ENCODE measurements at places on chromosomes 2 and 18.
A peak's percentile ranks its signal among the peaks of the same experiment; 100 is the strongest.

- ATAC-seq: no peak
These were observed 78.5 kb upstream of the SNTG2 start for GRCh38 chr2:871926-872680.

GRCh38 chr2:207434306-207434705 lies 95.5 kb upstream of the CREB1 start:
- ATAC-seq: peak; percentile 93

DNA sequence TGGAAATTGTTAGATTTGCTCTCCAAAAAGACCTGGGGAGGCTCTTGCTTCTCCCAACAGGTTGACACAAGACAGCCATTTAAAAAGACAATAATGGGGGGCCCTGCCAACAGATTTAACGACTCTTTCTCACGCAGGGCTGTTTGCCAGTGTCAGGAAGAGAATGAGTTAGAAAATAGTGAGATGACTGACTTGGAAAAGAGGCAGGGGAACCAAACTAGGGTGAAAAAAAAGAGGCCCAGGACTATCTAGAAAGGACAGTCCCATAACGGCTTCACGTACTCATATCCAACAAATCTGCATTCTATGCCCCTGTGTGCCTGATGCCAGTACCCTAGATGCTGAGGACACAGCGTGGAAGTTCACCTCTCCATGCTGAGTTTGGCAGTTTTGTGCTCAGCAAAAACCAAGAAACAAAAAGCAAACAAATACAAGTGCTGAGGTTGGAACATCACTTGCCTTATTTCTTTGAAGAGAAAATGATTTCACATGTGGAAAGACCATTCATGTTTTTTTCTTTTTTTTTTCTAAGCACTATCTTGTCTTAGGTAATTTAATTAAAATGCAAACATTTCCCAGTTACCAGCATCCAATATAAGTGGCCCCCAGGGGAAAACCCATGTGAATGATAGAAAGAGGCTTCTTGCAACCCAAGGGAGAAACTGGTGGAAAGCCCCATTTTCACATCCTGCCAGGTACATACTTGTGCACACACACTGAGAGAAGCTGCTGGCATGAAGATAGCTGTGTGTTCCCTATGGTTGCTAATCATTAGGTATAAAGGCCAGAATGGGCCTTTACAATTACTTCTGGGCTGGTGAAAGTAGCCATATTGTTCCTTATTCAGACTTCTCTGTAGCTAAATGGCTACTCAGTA lies 10.6 kb upstream of the WIPF1 start:
- ATAC-seq: no peak

GRCh38 chr2:221529177-221529942 lies 42.7 kb downstream of the EPHA4 start:
- ATAC-seq: no peak

DNA sequence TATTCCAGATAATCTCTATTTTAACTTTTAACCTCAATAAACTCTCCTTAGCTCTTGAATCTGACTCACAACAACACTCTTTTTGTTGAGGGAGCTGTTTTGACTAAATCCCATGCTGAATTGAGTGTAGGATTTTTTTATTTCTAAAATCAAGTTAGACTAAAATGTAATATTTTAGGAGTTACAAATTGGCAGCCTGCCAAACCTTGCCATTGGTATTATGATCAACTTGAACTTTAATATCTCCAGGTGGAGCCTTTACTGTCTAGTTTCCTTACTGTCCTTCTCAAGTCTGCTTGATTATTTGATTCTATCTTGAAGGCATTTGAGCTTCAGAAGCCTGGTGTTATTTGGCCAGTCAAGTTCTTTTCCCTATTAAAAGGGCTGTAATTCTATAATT lies 8.7 kb downstream of the PIKFYVE start:
- ATAC-seq: no peak

- ATAC-seq: no peak
These were observed 525.2 kb downstream of the TNS1 start for GRCh38 chr2:217477583-217477982.

- ATAC-seq: no peak
These were observed 200.3 kb upstream of the ID2 start for GRCh38 chr2:8481463-8482009.

DNA sequence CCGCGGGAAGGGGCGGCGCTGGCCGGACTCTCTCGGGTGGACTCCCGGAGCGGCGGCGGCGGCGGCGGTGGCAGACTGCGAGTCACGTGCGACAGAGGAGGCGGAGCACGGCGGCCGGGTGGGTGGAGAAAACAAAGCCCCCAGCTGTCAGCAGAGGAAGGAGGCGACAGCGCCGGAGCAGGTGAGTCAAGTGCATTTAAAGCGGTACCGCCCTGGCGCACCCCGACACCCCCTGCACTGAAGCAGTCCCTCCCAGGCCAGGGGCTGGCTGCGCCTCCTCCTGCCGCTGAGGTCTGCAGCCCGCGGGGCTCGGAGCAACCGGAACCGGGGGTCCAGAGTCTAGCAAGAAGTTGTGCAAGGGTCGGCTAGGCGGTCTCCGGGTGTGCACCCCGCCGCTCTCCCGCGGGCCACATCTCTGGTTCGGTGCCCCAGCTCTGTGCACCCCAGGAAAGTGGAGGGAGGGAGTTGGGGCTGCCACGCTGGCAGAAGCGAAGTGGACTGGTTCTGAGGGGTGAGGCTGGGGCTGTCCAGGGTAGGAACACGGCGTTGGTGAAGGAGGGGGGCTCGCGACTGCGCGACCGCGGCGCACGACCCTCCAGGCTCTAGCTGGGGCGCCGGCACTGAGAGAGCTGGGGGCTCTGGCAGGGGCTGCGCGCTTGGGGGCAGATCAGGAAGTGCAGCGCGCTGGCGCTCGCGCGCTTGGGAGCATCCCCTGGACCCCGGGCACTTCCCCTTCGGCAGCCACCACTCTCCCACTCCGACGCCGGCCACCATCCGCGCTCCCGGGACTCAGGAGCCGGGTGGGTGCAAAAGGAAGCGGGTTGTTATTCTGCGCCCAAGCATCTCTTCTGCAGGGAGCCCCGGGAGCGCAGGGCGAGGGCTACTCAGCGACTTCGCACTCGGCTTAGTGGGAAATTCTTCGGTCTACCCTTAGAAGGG lies 64.0 kb upstream of the MAPRE2 start:
- ATAC-seq: peak; percentile 63

DNA sequence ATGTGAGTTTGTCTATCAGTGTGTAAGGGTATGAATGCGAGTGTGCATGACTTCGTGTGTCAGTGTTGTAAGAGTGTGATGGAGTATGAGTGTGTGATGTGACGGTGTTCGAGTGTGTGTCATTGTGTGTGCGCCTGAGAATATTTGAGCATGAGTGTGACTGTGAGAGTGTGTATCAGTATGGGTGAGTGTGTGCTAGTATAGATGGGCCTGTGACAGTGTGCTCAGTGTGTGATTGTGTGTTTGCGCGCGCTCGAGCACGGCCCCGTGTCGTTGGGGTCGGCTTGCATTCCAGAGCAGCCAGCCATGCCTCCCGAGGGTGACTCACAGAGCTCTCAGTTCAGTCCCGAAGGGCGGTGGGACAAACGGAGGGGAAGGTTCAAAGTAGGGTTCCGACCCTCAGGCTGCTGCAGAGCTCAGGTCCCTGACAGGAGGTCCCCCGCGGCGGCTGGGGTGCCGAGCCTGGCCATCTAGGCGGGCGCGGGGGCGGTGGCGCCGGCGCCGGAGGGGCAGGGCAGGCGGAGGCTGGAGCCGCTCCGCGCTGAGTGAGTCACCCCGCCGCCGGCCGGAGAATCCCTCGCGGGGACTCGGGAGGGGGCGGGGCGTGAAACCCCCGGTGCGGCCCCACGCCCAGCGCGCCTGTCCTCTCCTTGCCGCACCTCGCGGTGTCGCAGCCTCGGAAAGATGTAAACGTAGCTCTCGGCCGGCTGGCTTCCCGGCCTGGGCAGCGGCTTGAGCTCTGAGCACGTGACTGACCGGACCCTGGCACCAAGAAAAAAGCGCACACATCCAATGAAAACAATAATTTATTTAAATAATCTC lies 3.8 kb downstream of the DLX2 start:
- no peak for ATAC-seq

GRCh38 chr18:55477860-55478581 lies 110.0 kb downstream of the TCF4 start:
- ATAC-seq: no peak

GRCh38 chr2:240579771-240580614 lies 6.5 kb upstream of the CAPN10 start:
- ATAC-seq: peak; percentile 74

- no peak for ATAC-seq
These were observed 450.1 kb downstream of the SLC4A3 start for GRCh38 chr2:220077488-220077887.

GRCh38 chr18:37393945-37394609 lies 171.5 kb downstream of the CELF4 start:
- peak; percentile 35 for ATAC-seq
